ENCODE measurements at places on chromosomes 3 and 15.

DNA sequence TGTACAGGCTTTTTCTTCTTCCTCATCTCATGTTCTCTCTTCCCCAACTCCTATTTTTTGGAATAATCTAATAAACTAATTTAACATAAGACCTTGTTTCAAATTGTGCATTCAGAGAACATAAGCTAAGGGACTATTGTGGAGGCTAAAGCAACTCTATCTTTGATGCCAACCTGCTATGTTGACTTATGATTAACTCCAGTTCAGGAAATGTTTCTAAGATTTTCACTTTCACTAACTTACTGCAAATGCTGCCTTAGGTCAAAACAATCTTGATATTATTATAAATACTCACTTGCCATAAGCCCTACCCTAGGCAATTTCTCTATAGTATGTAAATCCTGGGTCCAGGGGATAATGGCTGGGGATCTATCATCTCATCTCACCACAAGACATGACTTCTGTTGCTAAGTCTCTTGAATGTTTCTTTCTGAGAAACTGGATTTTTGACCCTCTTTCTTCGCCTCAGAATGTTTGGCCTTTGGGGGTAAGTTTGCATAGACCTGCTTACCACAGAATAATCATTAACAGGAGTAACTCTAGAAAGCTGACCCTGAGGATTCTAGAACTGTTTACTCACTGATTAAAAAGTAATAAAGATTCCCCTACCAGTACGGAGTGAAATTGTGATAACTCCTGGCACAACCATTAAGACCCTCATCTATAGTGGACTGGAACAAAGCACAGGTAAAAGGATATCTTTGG, 768.1 kb downstream of the GBE1 start:
- no peak for DNase-seq

- DNase-seq = no peak
These were observed 58.8 kb upstream of the SLC7A14 start for GRCh38 chr3:170644711-170645110.

GRCh38 chr15:58398071-58398470, 33.7 kb upstream of the LIPC start:
- no peak for DNase-seq

GRCh38 chr15:64636556-64636955, 138.8 kb downstream of the RBPMS2 start:
- DNase-seq = no peak

DNA sequence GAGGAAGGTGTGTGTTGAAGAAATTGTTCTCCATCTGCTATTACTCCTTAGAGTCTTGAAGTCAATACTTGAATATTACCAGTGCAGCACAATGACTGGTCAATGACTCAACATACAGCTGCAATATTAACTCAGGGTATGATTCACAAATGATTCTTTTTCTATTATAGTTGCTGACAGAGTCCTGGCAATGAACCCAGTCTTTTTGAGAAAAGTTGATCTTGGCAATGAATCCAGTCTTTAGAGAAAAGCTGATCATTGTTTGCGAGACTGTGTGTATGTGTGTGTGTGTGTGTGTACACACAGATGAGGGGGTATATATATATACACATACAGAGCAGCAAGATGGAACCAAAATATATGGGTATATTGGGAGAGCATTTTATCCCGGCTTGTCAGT, 315.1 kb downstream of the ZNF385D start:
- no peak for DNase-seq

DNA sequence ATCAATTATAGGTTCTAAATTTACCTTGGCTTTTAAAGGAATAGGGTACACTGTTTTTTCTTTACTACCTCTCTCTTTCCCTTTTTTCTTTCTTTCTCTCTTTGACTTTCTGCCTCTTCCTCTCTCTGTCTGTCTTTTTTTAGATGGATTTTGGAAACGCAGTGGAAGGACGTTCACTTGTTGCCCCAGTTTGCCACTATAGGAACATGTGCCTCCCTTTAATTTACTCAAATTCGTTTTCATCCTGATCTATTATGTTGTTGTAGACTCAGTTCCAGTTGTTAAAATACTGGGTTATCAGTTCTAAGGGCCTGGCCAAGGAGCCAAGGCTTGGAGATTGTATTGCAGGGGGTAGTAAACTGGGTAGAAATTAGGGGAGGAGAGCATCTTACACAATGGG, 1.1 kb upstream of the SPINK8 start:
- no peak for DNase-seq

GRCh38 chr3:138935863-138936740, 10.8 kb downstream of the FOXL2 start:
- peak; percentile 93 for DNase-seq

GRCh38 chr3:159657176-159657575, 331.5 kb upstream of the IL12A start:
- DNase-seq = no peak

DNA sequence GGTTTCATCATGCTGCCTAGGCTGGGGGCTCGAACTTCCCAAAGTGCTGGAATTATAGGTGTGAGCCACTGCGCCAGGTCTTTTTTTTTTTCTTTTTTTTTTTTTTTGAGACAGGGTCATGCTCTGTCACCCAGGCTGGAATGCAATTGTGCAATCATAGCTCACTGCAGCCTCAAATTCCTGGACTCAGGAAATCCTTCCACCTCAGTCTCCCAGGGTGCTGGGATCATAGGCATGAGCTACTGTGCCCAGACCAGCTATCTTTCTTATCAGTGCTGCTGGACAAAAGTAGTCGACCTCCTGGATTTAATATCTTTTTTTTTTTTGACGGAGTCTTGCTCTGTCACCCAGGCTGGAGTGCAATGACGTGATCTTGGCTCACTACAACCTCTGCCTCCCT, 60.8 kb downstream of the TFDP2 start:
- no peak for DNase-seq

DNA sequence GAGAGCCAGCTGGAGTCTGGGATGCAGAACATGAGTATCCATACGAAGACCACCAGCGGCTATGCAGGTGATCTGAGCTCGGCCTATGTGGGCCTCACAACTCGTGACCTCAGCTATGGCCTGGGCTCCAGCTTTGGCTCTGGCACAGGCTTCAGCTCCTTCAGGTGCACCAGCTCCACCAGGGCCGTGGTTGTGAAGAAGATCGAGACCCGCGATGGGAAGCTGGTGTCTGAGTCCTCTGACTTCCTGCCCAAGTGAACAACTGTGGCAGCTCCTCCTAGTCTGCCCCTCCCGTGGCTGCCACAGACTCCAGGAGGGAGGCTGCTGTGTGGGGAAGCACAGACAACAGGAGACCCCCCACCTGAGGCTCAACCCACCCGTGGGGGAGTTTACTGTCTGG, 3.6 kb upstream of the KPNA4 start:
- DNase-seq = no peak

DNA sequence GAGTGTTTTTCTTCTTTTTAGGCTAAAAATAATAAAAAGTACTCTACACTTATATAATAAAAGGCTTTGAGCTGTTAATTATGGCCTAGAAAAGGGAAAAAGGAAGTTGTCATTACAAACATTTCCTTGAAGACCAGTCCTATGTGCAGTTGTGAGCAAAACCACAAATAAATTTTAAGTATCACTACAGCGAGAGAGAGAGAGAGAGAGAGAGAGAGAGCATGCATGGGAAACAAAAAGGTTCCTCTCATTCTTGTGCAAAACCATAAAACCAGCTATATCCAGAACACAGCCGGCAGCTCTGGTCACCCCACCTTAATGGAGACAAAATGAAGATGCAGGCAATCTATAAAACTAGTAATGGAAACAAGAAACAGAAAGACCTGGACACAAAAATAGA, 33.6 kb downstream of the HEG1 start:
- no peak for DNase-seq

- DNase-seq = no peak
These were observed 298.0 kb upstream of the MME start for GRCh38 chr3:154782151-154782550.

DNA sequence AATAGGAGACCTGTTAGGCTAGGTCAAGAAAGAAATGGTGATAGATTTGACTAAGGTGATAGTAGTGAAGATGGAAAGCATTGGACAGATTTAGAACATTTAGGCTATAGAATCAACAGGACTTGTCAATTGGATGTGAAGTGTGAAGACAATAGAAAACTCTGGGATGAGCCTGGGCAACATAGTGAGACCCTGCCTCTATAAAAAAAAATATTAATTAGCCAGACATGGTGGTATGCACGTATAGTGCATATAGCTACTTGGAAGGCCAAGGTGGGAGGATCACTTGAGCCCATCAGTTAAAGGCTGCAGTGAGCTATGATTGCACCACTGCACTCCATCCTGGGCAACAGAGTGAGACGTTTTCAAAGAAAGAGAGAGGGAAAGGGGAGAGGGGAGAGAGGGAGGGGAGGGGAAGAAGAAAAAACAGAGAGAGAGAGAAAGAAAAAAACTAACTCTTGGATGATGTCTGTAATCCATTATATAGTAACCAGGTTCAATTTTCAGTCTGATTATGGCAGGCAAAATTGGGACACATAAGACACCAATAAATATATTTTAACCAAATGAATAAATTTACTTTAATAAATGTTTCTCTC, 9.6 kb downstream of the SENP8 start:
- DNase-seq = no peak

GRCh38 chr3:31170932-31171670, 276.6 kb upstream of the GADL1 start:
- DNase-seq = no peak

- DNase-seq = no peak
These were observed 155.3 kb downstream of the NR1I2 start for GRCh38 chr3:119937229-119937628.

DNA sequence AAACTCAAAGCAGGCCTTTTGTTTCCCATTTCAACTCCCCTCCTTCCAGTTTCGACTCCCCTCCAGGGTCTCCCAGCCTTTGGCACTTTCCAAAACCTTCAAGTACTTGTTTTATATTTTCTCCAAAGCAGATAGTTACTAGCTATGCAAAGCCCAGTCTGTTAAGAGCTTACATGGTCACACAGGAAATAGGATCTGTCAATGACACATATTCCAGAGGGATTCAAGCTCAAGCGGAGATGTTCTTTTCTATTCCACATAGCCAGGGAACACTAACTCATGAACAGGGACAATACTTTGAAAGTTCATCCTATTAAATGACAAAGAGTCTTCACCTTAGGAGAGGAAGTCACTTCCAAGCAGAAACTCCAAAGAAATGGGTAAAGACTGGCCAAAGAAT, 18.6 kb downstream of the SUCLG2 start:
- no peak for DNase-seq

DNA sequence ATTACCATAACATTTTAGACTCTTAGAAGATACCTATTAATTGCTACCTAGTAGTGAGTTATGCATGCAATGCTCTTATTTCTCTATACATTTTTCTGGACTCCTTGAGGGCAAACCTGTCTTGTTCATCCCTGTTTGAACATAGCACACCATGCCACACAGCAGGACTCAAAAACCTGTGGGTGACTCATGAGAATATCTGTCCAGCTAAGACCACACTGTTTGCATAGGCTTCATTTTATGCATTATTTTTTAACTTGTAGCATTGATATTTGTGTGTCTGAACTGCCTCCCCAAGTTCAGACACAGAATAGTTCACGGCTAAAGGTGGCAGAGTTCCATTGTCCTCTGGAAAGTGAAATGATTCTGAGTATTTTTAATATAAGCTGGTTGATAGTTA, 1.8 kb downstream of the LMCD1 start:
- no peak for DNase-seq

- no peak for DNase-seq
These were observed 83.9 kb upstream of the MEX3B start for GRCh38 chr15:82129761-82130160.

GRCh38 chr15:31214158-31214863, 112.3 kb upstream of the KLF13 start:
- no peak for DNase-seq

DNA sequence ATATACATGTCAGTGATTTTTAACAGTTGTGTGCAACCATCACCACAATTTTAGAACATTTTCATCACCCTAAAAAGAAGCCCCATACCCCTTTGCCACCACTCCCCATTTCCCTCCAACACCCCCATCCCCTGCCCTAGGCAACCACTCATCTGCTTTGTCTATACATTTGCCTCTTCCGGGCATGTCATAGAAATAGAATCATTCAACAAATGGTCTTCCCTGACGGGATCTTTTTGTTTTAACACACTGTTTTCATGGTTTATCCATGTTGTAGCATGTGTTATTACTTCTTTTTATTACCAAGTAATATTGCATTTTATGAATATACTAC, 4.0 kb downstream of the VILL start:
- DNase-seq = no peak

DNA sequence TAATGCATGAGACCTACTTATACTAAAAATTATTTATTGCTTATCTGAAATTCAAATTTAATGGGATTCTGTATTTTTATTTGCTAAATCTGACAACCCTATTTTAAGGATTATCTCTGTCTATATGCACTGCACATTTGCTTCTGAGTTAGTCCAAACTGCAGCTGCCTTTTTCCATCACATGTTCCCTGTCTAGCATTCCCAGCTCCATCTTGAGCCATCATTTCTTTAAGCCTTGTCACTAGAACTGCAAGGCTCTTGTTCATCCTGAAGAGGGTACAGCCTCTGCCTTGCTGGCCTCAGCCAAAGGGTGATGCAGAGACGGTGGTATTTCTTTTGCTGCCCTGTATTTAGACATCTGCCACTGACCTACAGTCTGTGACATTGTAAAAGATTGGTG, 125.8 kb upstream of the STT3B start:
- no peak for DNase-seq

DNA sequence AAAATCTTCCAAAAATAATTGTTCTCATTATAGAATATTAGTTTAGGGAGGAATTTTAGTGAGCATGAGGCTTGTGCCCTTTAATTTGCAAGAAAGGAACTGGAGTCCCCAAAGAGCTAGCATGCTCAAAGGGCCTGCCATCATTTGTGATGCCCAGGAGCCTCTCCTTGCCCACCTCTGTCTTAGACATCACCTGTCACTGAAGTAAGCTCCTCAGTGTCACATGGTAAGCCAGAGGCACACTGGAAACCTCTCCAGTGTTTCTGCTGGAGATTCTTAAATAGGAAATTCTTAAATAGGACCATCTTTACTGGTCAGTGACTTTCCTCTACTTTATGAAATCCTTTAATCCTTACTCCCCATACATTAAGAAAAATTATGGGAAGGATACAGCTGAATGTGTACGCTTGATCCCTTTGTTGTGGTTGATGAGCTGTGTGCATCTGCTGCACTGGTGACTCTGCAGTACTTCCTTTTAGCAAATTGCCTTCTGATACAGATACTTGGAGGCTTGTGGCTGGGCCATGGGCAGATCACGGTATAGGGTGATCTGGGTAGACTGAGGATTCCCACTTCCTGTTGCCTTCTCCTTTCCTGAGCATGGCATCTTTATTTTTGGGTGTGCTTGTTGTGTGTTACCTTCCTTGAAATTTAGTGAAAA, 197.4 kb downstream of the KLHL25 start:
- no peak for DNase-seq

GRCh38 chr3:41580274-41580959, 381.1 kb downstream of the CTNNB1 start:
- DNase-seq = peak; percentile 51

- DNase-seq = no peak
These were observed 284.9 kb downstream of the TLE3 start for GRCh38 chr15:69812861-69813261.

DNA sequence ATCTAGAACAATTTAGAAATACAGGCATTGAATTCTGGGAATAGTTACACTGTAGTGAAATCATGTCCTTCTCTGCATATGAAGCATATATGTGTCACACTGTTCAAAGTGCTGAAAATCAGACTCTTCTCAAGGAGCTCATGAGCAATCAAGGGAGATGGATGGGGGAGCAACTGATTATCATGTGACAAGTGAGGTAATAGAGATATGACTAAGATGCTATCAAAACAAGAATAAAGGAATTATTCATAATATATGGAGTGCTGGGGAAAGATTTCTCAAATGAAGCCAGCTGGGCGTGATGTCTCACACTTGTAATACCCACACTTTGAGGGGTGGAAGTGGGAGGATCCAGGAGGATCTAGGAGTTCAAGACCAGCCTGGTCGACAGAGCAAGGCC, 74.9 kb upstream of the CHRNB4 start:
- DNase-seq = no peak
